ENCODE measurements at places on chromosomes 16 and 17. TPM values are rescaled to one million over a fixed set of nuclear protein-coding genes. Genes with fewer than 3 reads are reported as not detected.

Gene KRT31
- total RNA-seq: 0.09 TPM

Gene WDR45B
- total RNA-seq: 32.0 TPM

Gene TMEM98
- 95.5 TPM for total RNA-seq

Gene DNAAF1
- not detected for total RNA-seq

Gene HOXB9
- not detected for total RNA-seq

Gene PPY
- total RNA-seq: not detected

Gene OR1A1
- total RNA-seq: not detected

Gene ITGA2B
- total RNA-seq: not detected

Gene SLC35G6
- total RNA-seq: not detected

Gene FBXL19
- 9.8 TPM for total RNA-seq

Gene CIBAR2
- total RNA-seq: not detected

Gene MT1F
- 0.18 TPM for total RNA-seq

Gene SPG7
- 78.1 TPM for total RNA-seq

Gene TP53I13
- total RNA-seq: 24.9 TPM

Gene FBXW10
- not detected for total RNA-seq

Gene MAP2K6
- total RNA-seq: 3.4 TPM

Gene TNP2
- not detected for total RNA-seq

Gene CDIPT
- total RNA-seq: 79.2 TPM

Gene CACNG5
- not detected for total RNA-seq

Gene KRT32
- 0.09 TPM for total RNA-seq

Gene ASPA
- total RNA-seq: 9.7 TPM

Gene CRYM
- total RNA-seq: 2.0 TPM

Gene FAM222B
- 7.0 TPM for total RNA-seq

Gene SPNS3
- not detected for total RNA-seq

Gene SAMD14
- 1.6 TPM for total RNA-seq

Gene GFAP
- total RNA-seq: not detected

Gene CAMKK1
- 8.3 TPM for total RNA-seq

Gene ITGB4
- 0.09 TPM for total RNA-seq

Gene GPR139
- total RNA-seq: not detected

Gene OR1F1
- not detected for total RNA-seq

Gene ATP6V0A1
- total RNA-seq: 40.0 TPM

Gene SDK2
- total RNA-seq: not detected

Gene CMTM2
- not detected for total RNA-seq

Gene MMP2
- total RNA-seq: 1,244 TPM

Gene SEPTIN12
- total RNA-seq: not detected

Gene TBC1D3H
- total RNA-seq: not detected

Gene PIMREG
- total RNA-seq: 0.90 TPM

Gene HCFC1R1
- 45.6 TPM for total RNA-seq

Gene KRT17
- total RNA-seq: not detected

Gene TP53TG3
- not detected for total RNA-seq

All from fibroblast of the aortic adventitia (primary cell).